ENCODE measurements at places on chromosomes 12 and 14.

GRCh38 chr12:76863005-76863670, 15.7 kb downstream of the CSRP2 start:
- DNase-seq: no peak

DNA sequence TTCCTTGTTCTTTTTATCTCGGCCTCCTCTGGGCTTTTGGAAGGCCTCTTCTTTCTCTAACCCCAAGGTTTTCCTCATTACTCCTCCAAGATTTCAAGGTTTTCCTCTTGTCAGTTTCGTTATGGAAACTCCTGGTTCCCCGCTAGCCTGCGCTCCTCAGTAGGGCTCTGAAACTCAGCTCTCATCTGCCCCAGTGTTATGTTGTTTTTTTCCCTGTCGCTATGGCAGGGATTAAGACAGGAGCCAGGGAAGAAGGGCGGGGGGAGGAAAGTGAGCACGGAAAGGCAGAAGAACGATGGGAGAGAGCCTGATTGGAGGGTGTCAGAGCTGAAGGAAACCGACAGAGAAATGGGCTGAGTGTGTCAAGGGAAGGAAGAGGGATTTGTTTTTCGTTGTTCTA, 26.5 kb upstream of the JDP2 start:
- no peak for DNase-seq

DNA sequence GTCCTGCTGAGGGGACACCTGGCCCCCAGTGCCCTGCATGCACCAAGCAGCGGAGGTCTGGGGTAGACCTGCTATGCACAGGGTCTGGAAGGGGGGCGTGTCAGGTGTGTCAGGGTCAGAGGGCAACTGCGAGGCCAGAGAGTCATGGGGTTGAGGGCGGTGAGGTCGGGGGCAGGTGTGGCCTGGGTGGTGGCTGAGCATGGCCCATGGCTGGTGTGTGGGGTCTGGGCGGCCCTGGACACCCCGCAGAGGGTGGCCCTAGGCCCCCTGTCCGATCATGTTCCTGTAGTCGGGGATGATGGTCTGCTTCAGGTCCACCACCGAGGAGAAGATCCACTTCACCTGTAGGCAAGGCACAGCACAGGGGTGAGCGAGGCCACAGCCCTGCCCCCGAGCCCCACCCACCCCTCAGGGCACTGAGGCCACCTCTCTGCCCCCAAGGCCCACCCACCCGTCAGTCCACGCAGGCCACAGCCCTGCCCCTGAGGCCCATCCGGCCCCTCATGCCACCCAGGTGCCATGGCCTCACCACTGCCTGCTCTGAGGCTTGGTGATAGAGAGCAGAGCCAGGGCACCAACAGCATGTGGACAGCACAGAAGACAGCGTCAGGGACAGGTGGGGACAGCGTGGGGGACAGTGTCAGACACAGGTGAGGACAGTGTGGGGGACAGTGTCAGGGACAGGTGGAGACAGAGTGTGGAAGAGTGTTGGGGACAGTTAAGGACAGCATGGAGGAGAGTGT, 211.3 kb downstream of the TMEM121 start:
- no peak for DNase-seq

DNA sequence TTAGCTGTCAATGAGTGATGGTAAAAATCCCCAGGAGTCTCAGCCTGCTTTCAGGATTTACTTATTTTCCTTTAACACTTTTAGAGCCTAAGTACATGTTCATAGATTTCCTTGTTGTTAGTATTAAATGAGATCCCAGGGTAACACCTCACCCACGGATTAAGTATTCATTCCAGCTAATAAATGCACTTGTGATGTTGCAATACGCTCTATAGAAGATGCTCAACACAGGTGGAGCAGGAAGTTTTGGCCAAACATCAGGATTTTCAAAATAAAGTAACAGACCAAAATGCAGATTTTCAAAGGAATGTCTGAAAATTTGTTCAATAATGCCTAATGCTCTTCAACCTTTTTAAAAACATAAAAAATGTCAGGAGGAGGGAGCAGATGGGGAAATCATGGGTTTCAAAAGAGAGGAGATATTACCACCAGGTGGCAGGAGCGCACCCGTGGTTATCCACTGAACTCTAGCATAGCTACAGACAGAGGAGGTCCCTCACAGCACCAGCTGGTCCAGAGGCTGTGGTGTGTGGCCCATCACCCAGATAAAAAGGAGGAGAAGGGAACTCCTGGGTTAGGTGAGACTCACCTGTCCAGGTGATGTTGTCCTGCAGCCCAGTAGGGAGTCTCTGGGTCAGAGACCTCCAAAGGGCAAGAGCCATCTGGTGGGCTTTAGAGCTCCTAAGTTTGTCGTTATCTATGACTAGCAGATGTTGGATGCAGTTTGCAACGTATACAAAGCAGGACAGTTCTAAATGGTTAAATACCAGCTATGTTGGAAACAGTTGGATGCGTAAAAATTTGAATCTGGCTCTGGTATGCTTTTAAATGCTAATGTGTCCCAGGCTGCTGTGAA, 1158.4 kb upstream of the TMEM132C start:
- DNase-seq: no peak

- DNase-seq: no peak
Observed at GRCh38 chr12:8449355-8449859, 6.4 kb upstream of the CLEC6A start.

- no peak for DNase-seq
Observed at GRCh38 chr12:96069511-96070231, 34.3 kb upstream of the LTA4H start.

GRCh38 chr14:100034961-100035500, 30.2 kb upstream of the EVL start:
- no peak for DNase-seq

GRCh38 chr12:52629281-52630007, 11.1 kb upstream of the KRT73 start:
- DNase-seq: no peak

DNA sequence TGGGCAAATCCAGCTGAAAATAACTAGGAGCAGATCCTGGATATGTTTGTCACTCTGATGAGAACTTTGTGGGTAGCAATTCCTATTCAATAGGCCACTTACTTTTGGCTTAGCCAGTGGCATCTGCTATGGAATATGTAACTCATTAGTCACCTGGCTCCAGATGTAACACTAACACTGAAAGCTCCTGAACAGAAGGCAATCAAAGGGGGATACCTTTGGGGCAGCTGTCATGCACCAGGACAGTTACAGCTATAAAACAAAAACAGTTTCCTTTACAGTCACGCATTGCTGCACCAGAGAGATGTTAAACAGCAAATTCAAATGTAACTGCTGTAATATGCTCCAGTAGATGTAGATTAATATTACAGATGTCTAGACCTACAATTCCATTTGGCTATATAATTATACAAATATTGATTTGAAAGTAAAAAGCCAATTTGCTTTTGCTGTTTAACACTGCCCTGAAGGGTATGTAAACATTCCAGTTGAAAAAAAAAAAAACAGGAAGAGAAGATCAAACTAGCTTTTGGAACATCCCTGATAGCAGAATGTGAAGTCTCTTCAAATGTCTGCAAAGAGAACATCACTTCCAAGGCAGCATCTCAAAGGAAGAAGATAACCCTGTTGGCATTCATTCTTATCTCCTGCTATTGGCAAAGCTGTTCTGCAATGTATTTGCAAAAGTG, 18.4 kb downstream of the RACGAP1 start:
- no peak for DNase-seq

DNA sequence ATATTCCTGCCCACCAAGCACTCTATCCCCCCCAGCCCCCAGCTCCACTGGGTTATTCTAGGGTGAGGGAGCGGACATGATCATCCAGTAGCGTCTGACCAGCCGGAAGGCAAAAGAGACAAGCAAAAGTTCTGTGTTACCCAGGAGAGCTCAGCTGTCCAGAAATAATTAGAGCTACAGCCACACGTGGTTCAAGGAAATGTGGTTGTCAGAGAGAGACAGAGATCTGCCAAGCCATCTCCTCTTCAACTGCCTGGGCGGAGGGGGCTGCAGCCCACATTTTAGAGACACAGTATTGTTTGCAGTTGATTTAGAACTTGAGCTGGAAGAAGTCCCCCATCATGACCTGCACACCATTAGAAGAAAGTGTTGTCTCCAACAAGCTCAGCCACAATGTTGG, 30.4 kb downstream of the DAO start:
- DNase-seq: no peak

All from T-helper 17 cell (primary cell).